NCI-H82 (cell line): ENCODE measurements at places on chromosomes 2 and 18.

DNA sequence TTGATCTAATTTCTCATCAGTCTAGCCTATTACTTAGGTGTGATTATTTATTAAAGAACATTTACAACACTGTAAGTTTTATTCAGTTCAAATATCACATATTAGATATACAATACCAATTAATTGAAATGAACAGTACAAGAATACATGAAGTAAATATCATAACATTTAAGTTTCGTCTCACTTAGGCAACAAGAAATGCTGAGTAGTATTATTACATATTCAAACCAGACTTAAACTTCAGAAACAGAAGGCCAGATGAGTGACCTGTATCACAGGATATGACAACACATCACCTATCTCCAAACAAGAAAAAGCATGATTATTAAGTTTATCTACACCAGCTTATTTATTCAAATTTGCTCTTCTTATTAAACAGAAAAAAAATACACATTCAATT, 48.9 kb downstream of the LONRF2 start:
- DNase-seq, result no peak

DNA sequence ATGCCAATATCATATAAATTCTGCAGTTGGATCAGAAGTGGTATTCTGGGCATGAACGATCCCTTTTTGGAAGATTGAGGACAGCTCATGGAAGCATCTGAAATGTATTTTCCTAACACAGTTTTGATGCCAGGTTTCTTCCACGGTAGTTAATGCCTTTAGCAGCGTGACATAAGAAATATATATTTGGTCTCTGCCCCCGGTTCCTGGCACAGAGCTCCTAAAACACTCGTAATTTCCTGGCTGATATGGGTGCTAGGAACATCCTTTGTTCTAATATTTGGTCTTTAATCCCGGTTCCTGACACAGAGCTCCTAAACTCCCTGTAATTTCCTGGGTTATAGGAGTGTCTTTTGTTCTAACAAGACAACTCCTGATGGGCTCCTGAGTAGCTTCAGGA, 8.2 kb upstream of the CABLES1 start:
- no peak for DNase-seq

GRCh38 chr2:10765461-10765860, 44.0 kb downstream of the ATP6V1C2 start:
- DNase-seq, result no peak

DNA sequence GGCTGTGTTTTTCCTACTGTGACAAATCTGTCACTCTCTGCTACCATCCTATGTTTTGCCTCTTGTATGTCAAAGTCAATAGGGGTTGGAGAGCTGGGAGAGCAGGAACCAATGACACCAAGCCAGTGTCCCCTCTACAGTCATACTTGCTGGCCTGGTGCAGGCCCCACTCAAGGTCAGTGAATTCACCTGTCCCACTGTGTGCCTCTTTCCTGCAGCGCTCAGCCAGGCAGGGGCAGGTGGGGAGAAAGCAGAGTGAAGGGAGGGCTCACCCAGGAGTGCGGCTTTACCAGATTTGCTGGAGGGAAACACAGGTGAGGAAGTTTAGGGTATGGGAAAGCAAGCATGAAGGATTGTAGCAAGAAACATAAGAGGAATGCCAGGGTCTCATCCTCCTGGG, 114.5 kb downstream of the GYPC start:
- no peak for DNase-seq

- no peak for DNase-seq
Measured at GRCh38 chr18:61782545-61782944, 110.3 kb downstream of the RNF152 start.

DNA sequence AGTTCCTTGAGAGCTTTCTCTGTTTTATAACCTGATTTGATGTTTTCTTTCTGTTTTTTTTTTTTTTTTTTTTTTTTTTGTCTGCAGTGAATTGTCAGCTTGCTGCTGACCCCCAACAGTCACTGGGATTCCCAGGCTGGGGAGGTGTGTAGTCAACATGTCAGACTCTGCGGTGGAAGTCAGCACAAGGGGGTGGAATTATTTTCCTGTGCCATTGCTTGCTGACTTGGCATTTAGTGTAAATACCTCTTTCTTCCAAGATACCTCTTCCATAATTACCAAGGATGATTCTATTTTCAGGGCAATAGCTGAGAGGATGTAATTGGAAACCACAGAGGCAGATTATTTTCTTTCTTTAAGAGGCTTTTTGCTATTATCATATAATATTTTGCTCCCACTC, 266.3 kb downstream of the CCDC85A start:
- no peak for DNase-seq

- DNase-seq, result no peak
Measured at GRCh38 chr2:231174211-231174651, 24.2 kb upstream of the ARMC9 start.

- no peak for DNase-seq
Measured at GRCh38 chr18:48108136-48108535, 177.7 kb upstream of the SMAD2 start.

- DNase-seq, result no peak
Measured at GRCh38 chr18:45540125-45540524, 75.2 kb upstream of the SLC14A2 start.

DNA sequence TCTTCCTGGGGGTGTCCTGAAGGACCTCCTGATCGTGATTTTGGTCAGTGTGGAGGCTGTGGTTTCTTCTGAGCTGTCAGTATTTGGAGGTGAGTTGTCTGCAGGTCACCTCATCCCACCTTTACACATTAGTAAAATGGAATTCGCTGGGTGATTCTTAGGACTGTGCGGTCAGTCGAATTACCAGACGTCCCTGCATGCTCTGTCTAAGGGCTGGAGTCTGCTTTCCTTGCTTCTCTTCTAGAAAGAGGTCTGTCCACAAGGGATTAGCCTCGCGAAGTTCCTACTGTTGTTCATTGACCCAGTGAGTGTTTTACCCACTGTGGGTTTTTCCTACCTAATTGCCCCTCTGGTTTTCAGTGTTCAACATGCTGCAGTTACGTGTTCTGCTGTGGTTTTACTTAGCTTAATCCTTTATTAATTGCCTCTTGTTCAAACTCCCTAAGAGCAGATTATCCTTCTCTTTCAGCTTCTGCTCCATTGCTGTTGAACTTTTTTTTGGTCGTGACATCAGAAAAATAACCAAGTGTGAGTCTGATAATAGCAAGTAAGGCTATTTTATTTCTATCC, 183.4 kb downstream of the NEDD4L start:
- DNase-seq, result peak; percentile 83

DNA sequence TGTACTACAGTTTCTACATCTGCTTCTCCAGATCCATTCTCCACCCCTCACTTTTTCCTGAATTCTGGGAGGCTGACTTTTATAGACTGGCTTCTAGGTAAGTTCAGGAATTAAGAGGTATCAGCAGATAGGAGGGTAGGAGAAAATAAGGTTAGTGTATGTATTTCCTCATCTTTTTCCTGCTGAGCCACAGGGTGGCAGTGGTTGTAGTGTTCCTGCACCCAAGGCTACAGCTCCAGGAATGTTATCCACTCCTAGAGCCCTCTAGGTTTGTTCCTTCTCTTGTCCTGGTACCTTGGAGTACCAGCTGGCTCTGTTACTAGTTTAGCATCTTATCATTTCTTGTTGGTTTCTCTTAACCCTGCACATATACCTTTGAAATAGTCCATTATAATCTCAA, 40.7 kb upstream of the C2orf66 start:
- DNase-seq, result peak; percentile 51

GRCh38 chr2:46008091-46008870, 288.9 kb upstream of the EPAS1 start:
- no peak for DNase-seq

- peak; percentile 30 for DNase-seq
Measured at GRCh38 chr2:11406958-11407381, 59.0 kb downstream of the E2F6 start.

- no peak for DNase-seq
Measured at GRCh38 chr2:100060875-100061274, 81.5 kb downstream of the AFF3 start.

- no peak for DNase-seq
Measured at GRCh38 chr2:217657252-217657651, 345.5 kb downstream of the TNS1 start.

DNA sequence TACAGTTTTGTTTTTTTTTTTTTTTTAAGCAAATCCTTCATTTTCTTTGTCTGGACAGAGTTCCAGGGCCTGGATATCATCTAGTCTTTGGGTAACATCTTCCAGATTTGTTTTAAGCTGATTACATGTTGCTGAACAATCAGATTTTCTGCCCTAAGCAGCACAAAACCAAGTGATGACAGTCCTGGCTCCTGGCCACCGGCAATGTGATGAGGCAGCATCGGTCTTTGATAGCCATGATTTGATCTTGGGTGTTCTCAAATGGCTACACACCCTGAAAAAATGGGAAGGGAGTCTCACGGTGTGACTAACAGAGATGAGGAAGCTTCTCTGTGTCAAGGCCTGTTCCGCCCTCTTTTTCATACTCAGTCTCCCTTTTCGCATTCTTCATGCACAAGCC, 708.6 kb upstream of the ZEB2 start:
- peak; percentile 49 for DNase-seq

GRCh38 chr18:8298186-8298585, 311.1 kb upstream of the RAB12 start:
- no peak for DNase-seq

GRCh38 chr2:172465417-172466334, 38.3 kb downstream of the ITGA6 start:
- peak; percentile 83 for DNase-seq

DNA sequence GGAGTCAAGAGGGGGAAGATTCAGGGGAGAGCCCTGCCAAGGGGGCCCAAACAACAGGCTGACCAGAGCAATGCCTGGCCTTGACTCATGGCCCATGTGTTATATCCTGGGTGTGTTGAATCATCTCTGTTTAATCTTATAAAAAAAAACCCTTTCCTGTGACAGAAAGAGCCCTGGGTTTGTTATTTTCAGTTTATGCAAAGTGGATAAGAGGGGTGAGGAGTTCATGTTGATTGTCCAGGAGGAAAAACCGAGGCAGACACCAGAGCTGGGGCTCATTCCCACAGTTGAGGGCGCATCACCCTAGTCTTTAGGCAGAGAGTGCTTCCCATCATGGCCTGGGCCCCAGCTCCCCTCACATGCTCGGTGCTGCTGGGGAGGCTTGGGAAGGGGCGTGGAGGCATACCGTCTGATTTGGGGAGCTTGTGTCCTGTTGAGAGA, 30.9 kb upstream of the IL37 start:
- DNase-seq, result no peak

DNA sequence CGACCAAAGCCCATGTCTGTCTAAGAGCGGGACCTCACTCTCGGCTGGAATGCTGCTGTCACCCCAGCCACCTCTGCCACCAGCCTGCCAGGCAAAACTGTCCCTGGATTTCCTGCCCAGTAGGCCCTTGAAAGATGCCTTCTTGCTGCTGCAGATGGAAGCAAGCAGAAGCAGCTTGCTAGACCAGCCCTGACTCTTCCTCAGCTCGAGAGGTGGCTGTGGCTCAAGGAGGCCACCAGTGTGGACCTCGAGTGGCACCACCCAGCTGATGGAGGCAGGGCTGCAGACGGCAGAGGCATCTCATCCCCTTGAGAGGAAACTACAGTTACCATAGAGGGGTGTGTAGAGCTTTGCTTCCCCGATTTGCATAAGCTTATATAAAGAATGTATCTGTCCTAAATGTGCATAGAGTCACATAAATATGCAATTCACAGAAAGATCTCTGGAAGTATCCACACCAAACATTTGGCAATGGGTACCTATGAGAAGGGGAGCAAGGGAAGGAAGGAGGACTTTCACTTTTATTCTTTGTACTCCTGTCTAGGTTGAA, 20.6 kb downstream of the ADCY3 start:
- DNase-seq, result no peak

GRCh38 chr18:35029770-35030169, 11.4 kb upstream of the MAPRE2 start:
- no peak for DNase-seq

- DNase-seq, result no peak
Measured at GRCh38 chr2:204145791-204146190, 209.2 kb downstream of the ICOS start.

- peak; percentile 85 for DNase-seq
Measured at GRCh38 chr2:146927080-146927711, 917.6 kb upstream of the ACVR2A start.
